Hypothalamus (tissue), 51 donors: ENCODE measurements at places on chromosomes 1 and 21.

GRCh38 chr1:204514828-204515227 is 1.4 kb upstream of the MDM4 start:
- DNase-seq = no peak

GRCh38 chr1:202151045-202151444 is 6.5 kb upstream of the ARL8A start:
- DNase-seq = no peak

- no peak for DNase-seq
These were observed 4.9 kb downstream of the MDM4 start for GRCh38 chr1:204520834-204521709.

DNA sequence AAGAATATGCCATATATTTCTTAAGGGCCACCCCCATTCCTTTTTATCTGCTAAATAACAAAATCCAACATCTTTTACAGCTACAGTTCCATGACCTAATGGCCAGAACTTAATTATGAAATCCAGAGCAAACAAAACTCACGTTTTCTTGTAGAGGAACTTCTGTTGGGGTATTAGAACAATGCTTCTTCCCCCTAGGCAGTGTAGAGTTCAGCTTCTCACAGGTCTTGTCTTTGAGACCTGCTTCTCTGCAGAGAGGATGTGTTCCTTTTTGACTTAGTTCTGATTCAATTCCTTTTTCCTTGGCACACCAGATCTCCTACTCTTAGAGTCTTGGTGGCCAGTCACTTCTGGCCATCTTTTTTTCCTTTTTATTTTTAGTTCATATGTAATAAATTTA is 22.2 kb downstream of the VAV3 start:
- no peak for DNase-seq

DNA sequence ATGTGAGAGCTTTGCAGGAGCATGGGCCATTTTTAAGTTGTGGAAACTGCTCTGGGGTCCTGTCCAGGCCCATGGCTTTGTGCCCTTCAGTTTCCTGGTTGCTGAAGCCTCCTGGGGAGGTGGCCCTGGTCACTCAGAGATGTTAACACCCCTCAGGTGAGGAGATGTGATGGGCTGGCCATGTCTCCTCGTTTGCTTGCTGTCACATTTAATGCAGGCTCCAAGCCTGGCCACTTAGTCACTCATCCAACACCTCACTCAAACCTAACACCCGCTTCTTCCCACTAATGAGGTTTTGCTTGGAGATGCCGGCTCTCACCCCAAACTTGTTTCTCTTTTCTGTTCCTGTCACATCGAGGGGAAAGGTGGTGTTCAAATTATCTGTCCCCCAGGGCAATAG is 192.7 kb downstream of the PTPRU start:
- no peak for DNase-seq

GRCh38 chr1:242456726-242457269 is 67.7 kb downstream of the PLD5 start:
- no peak for DNase-seq

DNA sequence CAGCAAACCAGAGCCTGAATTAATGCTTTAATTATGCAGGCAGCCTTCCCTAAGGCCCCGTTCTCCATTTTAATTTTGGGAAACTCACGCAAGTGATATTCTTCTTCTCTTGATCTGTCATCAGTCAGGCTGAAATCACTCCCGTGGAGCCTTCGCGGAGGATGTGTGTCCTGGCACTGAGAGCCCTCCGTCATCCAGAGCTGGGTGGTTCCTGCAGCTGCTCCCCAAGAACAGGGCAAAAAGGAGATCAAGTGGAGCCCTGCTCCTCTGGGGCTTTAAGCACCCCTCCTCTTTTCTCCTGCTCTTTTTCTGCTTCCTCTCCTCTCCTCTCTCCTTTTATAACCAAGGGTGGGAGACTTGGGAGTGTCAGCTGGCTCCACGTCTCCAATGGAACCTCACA is 133.2 kb upstream of the CACNA1E start:
- DNase-seq = no peak

DNA sequence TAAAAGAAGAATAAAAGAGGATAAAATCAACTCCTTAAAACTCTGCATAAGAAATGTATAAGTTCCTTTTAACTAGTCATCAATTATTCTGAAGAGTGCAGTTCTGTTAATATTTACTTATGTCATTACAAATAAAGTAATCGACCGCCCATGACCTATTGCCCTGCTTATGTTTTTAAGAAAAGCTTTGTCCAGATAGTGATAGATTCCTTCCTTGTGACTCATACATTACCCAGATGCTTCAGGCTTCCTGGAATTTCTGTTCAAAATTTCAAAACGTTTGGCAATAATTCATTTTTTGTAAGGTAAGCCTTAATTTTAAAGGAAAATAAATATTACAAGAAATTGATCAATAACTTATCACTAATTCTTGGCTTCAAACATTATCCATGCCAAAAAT is 918.2 kb upstream of the ADGRL2 start:
- DNase-seq = no peak

DNA sequence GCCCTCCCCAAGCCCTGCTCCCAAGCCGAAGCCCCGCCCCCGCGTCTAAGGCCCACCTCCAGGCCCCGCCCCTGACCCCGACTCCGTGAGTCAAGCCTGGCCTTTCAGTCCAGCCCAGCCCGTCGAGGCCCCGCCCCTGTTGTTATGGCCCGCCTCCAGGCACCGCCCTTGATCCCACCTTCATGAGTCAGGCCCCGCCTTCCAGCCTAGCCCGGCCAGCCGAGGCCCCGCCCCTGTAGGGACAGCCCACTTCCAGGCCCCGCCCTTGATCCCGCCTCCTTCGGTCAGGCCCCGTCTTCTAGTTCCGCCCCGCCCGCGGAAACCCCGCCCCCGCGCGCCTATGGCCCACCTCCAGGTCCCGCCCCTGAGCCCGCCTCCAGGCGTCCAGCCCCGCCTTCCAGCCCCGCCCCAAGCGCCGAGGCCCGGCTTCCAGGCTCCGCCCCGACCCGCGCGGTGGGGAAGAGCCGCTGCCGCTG is 247 bp upstream of the DOP1B start:
- peak; percentile 98 for DNase-seq

DNA sequence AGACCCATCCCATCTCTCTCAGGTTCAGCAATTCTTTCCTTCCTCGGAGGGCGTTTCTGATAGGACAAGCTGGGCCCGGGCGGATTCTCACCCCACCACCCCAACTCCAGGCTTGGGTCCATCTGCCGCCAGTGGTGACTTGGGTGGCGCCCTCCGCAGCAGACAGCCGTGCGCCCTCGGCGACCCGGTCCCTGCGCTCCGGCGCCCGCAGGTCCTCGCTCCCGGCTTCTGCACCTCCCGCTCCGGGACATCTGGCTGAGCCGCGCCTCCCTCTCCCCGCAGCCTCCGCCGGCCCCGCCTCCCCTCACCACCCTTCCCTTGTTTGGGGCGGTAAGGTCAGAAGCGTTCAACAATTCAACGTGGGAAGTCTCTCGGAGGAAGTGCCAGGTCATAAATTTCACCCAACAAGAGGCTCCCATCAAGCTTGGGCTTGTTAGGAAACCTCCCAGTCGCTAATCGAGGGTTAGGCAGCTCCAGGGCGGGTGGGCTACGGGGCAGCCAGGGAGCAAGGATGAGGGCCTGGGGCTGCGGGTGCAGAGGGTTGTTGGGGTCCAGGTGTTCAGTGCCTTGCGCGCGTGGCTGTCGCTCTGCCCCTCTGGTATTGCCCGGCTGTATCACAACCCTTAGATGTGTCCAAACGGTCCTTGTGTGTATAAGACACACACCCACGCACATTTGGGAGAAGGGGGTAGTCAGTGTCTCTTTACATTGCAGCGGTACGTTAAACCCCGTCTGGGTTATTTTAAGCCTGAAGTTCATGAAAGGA is 39.8 kb downstream of the OLIG1 start:
- no peak for DNase-seq

GRCh38 chr1:176802316-176802715 is 339.3 kb downstream of the PAPPA2 start:
- DNase-seq = no peak

DNA sequence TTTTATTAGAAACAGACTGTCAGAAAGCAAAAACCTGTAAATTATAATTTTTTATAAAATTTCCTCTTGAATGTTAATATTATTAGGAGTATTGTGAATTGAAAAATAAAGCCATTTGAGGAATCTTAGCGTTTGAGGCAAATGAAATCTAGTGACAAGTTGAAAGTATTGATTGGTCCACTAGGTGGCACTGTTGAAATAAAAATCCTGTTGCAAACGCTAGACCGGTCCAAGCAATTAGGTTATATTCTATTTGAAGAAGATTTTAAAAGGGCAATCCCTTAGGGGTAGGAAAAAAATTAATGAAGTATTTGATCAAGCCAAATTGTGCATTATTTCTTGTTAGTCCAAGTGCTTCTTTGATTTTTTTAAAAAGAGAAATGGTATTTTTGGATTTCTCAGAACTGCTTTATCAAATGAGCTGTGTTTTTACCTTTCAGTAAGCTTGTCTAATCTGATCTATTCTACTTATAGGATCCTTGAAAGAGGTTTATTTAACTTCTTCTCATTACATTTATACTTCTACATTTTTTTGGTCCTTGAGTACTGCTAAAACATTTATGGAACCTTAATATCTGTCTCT is 57.7 kb downstream of the ATG4C start:
- no peak for DNase-seq

DNA sequence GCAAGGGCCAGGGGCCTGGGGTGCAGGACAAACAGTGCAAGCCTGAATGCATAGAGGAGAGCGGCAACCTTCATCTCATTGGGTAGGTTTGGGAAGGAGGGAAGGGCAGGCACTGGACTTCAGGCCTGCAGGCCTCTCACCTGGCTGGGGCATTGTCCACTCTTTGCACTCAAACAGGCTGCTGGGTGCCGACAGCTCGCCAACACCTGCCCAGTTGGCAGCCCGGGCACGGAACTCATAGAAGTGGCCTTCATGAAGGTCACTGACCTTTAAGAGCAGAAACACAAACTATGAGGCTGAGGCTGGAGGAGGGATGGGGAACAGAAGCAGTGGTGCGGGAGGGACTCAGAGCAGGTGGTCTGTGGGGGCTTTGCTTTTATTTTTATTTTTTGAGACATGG is 30.7 kb downstream of the MYOM3 start:
- DNase-seq = no peak

DNA sequence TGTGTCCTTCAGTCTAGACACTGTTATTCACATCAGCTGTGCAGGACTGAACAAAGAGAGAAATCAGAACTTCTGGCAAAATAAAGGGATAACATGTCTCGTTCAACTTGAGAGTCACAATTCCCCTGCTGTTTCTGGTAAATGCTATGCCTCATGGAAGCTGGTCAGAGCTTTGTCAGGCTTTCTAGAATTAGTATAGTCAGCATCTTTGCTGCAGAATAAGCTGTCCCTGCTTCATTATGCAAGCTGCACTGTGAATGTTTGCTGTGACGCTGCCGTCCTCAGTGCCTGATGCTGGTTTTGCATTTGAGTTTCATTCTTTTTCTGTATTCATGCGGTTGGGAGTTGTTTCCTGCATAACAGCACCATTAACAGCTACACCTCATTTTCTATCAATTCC is 96.4 kb upstream of the KCNJ6 start:
- no peak for DNase-seq

- DNase-seq = no peak
These were observed 211.5 kb downstream of the LHX8 start for GRCh38 chr1:75345538-75346292.

- DNase-seq = no peak
These were observed 40.9 kb downstream of the ATP6V1G3 start for GRCh38 chr1:198499588-198499987.

DNA sequence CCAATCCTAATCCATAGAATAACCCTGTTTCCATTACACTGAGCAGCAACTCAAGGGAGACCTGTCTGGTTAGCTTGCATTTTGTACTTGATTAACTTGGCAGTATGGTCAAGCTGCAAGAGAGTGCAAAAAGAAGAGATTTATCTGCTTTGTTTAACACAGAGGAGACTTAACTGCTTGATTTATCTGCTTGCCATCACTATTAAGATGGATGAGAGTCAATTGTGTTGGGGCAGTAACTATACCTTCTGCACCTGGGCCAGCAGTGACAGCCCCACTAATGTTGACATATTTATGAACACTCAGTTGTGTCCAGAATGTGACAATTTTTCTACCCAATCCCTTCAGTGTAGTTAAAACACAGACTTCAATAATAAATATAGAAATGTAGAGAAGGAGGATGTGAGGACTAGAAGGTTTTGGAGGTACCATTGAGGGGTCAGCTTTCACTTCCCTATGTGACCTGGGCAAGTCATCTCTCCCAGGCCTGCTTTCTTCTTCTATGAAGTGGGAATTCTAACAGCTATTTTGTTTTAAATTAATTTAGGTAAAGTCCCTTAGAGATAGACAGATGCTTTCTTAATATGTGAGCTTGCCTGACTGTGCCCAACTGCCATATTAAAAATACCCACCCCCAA is 159.1 kb upstream of the KCNK2 start:
- DNase-seq = no peak

- DNase-seq = no peak
These were observed 510.1 kb upstream of the CXADR start for GRCh38 chr21:17002594-17003257.

DNA sequence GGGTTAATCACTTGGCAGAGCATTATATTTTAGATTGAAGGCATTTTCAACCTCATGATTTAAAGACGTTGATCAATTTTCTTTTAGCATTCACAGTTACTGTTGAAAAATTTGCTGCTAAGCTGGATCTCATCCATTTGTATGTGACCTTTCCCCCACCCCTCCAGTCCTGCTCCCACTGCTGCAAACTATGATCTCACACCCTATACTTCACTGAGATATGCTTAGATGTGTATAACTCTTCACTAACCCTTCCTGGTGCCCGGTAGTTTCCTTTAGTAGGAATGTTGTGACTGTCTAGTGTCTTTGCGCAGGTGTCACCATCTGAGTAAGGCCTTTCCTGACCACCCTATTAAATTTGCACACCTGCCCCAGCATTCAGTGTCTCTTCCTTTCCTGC is 67.0 kb upstream of the C1orf21 start:
- no peak for DNase-seq

DNA sequence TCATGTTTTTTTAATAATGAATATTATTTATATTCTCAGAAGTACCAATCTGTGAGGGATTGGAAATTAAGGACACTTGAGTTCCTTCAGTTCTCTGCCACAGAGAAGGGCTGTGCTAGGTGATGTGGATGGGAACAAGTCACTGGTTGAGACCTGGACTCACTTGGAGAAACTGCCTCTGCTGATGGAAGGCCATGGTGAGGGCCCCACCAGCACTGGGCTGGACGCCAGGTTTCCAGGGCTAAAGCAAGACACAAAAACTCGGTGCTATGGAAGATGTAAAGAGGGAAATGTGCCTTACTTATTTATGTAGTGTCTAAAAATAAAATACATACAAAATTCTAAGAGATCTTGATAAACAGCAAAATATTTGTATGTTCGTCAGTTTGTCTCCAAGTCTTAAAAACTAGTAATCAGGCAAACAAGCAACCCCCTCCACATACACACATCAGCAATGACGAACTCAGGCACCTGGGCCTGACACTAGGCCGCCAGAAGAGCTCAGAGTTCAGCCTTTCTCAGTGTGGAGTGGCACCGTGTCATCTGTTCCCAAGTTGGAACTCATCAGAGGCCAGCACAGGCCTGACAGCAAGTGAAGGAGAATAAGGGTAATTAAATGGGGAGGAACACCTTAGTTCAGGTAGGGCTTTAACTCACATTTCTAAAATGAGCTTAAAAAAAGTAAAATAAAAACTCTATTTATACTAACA is 19.6 kb downstream of the SIPA1L2 start:
- DNase-seq = no peak

GRCh38 chr1:76746206-76746605 is 121.1 kb upstream of the ST6GALNAC5 start:
- no peak for DNase-seq
